Stimulated activated CD4-positive, alpha-beta T cell treated with anti-CD3 and anti-CD28 coated beads, Interleukin-1b, Interleukin-23, amount 100 ng/mL, for 24 hours (primary cell): ENCODE measurements at places on chromosomes 5 and 9.

DNA sequence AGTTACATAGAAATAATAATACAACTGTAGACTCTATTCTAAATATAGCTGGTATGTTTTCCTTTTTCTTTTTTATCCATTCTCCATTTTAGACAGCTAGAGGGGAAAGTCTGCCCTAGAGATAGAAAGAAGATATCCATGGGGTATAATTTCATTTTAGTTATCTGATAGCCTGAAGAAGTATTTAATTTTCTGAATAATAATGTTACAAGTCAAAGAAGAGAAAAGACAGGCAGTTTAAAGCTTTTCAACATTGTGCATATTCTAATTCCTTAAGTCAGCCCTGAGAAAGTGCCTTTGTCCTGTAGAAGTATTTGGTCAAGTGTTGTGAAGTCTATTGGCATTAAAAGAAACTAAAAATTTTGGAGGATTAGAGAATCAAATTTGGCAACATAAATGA is 2.5 kb upstream of the VCAN start:
- DNase-seq, result no peak

DNA sequence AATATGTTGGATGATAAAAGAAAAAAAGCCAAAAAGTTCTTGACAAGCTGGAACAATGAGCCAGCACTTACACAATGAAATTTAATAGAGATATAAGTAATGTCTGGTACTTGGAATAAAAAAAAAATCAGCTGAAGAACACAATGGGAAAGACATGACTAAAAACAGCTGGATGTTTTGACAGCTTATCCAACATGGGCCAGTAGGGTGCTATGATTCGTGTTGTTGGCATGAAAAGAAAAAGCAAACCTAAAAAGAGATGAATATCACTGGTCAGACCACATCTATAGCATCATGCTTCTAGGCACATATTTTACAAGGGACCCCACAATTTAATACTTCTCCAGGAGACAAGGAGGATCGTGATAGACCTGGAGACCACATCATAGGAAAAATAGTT is 175.3 kb downstream of the ARL15 start:
- DNase-seq, result no peak

DNA sequence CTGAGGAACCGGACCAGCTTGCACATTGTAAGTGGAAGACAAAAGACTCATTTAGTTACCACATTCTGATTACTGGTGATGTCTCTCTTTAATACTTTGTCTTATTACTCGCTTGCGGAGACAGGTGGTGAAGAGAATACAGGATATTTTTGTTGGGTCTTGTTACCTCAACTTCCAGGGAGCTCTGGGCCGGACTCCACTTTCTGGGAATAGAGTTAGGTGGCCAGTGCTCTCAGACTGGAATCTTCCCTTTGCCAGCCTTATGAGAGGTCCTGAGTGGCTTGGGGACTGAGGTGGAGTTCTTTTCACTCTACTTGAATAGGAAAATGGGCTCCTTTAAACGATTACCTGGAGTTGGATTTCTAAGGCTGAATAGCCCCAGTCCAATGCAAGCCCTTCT is 33.3 kb upstream of the SPRY4 start:
- no peak for DNase-seq

- no peak for DNase-seq
These were observed 284.3 kb downstream of the ARHGAP26 start for GRCh38 chr5:143054480-143054941.

GRCh38 chr9:76215066-76215465 is 179.2 kb downstream of the RFK start:
- DNase-seq, result no peak

DNA sequence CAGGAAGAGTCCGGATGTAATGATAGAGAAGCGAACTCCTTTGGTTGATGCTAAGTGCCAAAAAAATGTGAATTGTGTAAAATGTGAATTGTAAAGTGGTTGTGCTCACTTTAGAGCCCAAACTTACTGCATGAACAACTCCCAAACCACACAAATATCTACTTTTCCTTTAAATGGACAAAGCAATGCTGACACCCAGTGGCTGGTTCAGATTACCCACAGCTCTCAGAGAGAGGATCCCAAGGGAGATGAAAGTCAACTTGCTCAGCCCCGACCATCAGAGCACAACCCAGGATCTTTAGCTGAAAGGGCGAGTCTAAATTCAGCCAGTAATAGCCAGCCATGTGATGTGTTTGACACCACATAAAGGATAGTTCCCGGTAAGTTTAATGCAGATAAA is 133.7 kb downstream of the NMUR2 start:
- DNase-seq, result no peak

DNA sequence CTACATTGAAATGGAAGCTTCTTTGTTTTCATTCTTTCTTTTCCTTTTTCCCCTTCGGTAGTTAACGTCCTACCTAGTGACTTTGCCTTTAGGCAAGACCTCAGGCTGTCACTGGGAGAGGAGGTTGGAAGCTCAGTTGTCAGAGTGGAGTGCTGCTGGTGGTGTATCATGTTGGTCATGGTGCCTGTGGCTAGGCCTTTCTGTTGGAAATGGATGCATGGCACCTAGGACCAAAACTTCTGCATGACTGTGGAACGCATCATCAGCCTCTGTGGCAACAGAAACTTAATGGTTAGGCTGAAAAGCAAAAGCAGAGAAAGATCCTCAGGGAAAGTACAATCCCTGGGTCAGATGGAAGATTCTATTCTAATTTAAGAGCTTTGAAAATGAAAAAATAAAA is 57.9 kb downstream of the OSTF1 start:
- no peak for DNase-seq

DNA sequence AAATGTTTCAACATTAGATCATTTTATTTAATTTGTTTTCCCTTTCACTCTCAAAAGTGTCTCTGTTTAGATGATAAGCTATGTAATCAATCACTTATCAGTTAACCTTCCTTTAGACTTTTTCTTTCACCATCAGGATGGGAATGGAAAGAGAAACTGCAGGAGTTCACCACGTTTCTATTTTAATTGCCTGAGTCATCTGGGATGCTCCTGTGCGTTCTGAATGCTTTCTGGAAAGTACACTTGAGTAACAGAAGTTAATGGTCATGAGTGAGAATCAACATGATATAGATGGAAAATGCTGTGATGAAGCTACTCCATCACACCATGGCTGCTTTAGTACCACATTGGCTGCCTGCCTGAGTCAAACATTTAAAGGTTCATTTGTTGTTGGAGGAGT is 783.3 kb upstream of the CDH9 start:
- no peak for DNase-seq

DNA sequence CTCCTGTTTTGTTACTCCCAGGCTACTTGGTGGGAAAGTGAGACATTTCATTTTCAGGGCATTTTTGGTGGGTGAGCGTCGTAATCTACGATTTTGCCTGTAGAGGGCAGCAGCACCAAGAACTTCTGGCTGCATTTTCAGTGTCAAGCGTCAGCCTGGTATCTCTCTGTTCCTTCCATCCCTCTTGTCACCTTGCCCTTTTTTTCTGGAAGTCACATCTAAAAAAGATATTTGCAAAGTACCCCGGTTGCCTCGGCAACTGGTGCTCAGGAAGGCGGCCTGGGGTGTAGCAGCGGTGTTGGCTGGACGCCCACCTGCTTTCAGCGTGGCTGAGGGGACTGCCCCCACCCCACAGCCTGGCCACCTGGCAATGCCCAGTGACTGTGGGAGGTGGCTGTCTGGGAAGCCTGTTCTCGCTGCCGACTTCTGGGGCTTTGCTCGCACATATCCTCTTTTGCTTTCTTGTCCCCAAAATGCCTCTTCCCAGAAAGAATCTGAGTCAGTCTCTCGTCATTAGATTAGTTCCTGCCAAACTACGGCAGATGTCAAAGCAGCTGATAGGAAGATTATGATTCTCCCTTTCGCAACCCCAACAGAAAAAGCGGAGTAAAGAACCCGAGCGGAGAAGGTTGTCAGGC is 84.5 kb downstream of the ACER2 start:
- DNase-seq, result no peak

- no peak for DNase-seq
These were observed 65.1 kb downstream of the GRIA1 start for GRCh38 chr5:153555420-153556114.

DNA sequence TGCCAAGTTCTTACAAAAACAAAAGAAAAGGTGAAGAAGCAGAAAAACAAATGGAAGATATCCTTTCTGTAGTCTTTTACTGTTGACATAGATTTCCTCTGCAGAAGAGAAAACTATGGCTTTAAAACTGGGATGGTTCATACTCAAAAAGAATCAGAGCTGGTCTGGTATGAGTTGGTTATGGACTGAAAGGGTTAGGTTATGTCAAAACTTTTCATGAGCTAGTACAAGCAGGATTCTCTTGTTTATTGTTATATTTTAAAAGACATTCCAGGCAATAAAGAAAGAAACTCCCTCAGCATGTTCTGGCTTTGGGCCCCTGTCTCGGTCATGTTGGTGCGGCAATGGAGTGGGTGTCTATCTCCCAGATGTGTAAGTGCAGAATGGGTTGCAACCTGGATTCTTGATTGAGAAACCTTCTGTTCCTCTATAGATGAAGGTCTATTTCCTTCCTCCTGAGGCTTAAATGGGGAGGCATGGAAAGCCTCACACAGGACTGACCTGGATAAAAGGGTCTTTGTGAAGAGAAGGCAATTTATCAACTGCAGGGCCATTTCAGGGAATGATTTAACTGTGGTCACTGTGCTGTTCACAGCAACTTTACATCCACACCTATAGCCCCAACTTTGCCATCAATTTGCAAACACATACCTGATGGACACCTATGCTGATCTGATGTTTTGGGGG is 209.6 kb upstream of the TNC start:
- no peak for DNase-seq

DNA sequence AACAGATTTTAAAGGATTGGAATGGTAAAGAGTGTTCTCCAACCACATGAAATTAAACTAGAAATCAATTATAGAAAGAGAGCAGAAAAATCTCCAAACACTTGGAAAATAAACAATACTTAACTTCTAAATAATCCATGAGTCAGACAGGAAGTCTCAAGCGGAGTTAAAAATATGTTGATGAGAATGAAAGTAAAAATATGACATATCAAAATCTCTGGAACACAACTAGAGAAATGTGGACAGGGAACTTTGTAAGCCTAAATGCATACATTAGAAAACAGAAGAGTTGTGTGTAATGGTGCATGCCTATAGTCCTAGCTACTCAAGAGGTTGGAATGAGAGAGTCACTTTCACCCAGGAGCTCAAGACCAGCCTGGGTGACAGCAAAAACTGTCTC is 47.9 kb upstream of the ZNF618 start:
- DNase-seq, result no peak

- no peak for DNase-seq
These were observed 28.7 kb upstream of the F2RL1 start for GRCh38 chr5:76789991-76790581.

- DNase-seq, result no peak
These were observed 39.8 kb downstream of the CYSTM1 start for GRCh38 chr5:140214831-140215230.

DNA sequence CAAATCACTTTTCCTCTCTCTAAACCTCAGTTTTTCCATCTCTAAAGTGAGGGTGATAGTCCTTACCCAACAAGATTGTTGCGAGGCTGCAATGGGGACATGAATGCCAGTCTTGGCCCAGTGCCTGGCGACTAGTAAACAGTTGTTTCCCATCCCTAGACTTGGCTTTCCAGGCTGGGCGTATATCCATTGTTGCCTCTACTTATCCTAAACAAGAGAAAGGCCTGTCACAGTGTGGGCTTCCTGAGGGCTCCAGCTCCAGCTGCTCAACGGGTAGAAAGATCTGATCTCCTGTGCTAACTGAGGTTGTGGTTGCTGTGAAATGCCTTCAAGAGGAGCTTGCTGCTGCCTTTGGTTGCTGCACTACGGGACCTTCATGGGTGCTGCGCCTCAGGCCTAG is 142.0 kb downstream of the NSG2 start:
- DNase-seq, result no peak

- no peak for DNase-seq
These were observed 133.9 kb downstream of the ADCY2 start for GRCh38 chr5:7529880-7530279.
